SIG-M5 (cell line): ENCODE measurements at places on chromosomes 12 and 14.

GRCh38 chr12:20549108-20549719 is 145.9 kb upstream of the SLCO1C1 start:
- no peak for DNase-seq

- DNase-seq, result no peak
Measured at GRCh38 chr14:57408634-57409033, 18.2 kb downstream of the NAA30 start.

DNA sequence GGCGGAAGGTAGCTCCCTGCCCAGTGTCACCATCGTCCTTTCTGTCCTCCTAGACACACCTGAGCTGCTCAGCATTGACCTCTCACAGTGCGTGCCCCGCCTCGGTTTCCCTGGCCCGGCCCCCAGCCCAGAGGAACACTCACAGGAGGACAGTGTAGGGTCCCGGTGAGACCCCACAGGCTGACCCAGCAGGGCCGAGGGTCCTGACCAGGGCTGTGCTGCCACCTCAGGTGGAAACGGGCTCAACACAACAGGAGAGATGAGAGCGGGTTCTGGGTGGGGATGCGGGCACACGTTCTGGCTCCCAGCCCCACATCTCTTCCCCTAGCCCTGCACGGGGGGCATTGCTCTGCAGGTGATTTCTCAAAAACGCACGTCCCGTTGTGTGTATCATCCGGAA is 98.1 kb downstream of the PIWIL1 start:
- DNase-seq, result no peak

- no peak for DNase-seq
Measured at GRCh38 chr12:122336015-122336946, 70.0 kb upstream of the VPS33A start.

DNA sequence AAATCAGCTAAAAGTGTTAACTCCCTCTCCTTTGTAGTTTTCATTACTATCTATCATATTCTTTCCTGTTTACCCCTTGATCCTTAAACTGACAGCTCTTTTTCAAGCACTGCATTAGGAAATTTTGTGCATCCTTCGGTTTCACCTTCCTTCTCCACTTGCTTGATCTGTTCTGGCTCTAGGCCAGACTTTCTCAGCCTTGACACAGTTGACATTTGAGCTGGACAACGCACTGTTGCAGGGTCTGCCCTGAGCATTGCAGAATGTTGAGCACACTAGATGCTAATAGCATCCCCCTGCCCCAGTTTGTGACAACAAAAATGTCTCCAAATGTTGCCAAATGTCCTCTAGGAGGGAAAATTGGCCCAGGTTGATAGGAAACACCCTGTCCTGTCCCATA is 75.4 kb upstream of the KCNJ8 start:
- DNase-seq, result no peak

DNA sequence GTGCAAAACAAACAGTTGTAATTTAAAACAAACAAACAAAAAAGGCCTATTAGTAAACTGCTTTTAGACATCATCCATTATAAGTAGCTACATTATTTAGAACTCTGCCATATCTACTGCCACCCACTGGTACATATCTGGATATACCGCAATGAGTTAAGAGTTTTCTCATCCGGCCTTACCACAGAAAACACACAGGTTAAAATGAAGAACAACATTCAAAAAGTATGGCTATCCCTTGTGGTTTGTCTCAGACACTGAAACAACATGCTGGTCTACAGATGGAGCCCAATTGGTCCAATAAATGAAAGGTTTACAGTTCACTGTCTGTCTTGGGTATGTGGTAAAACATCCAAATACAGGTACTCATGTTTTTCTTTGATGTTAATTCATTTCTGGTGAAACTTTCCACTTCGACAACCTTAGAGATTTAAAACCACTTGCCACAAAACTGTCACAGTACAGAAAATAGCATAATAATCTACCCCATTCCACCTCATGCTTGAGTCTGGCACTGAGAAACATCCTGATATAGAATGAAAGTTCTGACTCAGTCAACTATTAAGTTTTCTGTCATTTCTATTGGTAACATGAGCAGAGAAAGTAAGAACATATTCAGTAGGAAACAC is 354.3 kb downstream of the CEP128 start:
- DNase-seq, result no peak

DNA sequence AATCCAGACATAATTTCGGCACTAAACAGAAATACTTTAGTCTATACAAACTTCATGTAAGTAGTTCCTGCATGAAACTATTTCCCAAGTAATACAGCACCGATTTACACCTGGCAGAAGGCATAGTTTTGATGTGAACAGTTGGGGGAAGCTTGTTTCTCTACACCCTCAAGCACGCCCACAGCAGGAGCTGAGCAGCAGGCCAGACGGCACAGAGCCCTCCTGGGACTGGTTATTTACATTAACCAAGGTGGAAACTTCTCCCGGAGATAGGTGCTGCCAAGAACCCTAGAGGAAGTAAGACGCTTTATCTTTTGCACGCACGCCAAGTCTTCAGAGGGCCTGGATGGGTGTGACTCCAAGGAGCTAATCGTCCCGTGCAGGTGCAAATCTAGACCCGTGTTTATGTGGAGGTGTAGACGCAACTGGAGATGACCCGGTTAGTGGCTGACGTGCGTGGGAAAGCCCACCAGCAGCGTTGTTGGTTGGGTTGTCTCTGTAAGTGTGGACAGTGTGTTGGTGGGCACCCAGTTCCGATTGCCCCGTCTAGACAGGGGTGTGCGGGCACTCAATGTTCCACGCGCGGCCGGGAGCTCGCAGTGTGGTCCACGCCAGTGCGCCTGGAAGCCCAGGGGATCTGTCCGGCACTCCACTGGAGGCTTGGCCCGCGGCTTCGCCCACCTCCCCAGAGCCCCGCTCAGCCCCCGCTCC is 767 bp upstream of the TCP11L2 start:
- no peak for DNase-seq

- no peak for DNase-seq
Measured at GRCh38 chr14:78863143-78863542, 693.0 kb downstream of the NRXN3 start.

DNA sequence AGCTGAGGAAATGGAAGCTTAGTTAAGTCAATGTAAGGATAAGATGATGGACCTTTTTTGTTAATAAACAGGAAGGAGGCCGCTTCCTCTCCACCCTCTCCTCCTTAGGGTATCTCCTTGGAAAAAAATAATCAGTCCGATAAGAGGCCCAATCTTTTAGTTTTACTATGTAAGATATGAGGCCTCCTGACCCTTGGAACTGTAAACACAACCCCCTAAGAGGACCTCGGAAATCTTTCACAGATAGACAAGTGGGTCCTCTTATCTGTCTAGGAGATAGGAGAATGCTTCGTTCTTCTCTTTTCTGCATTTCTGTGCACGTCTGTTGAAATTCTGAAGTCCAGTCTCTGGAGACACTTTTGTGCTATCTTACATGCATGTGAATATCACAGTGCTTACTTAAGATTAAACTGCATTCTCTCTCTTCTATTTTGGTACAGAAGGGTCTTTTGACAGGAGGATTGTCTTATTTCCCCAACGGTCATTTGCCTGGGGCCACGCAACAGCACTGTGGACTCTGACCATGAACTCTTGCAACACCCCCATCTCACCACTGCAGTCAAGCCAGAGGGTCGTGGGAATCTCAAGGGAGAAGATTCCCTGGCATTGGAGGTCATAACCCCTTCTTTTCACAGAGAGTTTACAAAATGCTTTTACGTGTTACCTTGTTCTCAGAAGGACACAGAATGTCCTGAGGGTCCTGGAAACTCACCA is 313.0 kb upstream of the RTL1 start:
- no peak for DNase-seq

DNA sequence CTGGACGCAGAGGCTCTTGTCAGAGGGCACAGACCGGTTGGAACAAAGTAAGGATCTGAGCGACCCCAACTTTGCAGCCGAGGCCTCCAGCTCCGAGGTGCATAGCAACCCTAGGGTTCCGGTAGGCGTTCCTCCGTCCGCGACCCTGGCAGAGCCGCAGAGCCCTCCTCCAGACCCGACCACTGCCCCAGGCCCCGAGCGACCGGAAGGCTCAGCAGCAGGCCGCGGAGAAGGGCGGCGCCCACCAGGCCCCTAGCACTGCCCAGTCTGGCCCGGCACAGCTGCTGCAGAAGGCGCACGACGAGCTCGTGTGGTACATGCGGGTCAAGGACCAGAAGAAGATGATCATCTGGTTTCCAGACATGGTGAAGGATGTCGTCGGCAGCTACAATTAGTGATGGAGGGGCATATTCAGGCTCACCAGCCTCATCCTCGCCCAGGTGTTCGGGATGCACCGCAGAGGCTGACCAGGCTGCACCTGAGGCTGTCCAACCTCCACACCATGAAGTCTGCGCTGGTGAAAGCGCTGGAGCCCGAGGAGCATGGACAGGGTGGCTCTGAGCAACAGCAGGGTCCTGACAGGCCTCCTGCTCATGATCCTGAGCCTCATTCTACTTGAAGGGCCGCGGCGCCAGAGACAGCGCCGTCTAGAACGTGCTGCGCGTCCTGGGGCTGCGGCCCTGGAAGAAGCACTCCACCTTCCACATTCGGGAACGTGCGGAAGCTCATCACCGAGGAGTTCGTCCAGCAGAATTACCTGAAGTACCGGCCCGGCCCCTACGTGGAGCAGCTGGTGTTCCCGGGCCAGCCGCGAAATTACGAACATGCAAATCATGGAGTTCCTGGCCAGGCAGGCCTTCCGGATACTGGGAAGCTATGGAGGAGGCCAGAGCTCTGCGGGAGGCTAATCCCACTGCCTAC is 24.5 kb downstream of the CAPS2 start:
- no peak for DNase-seq

- DNase-seq, result no peak
Measured at GRCh38 chr14:73467377-73467776, 9.0 kb upstream of the NUMB start.

DNA sequence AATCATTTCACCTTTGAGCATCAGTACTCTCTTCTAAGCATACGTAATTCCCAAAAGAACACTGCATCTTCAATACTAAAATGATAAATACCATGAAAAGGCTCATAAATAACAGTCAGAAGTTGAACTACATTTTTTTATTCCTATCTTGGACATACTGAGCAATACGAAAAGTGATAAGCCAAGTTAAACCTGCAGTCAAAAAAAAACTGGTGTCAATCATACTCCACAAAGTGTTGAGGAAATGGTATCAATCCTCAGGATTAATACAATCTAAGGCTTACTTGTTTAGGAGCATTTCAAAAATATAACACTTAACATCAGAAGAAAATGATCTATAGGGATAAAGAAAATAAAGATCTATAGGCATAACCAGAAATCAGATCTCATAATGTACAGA is 5.5 kb downstream of the BTG1 start:
- DNase-seq, result no peak

GRCh38 chr12:10159280-10159679 is 12.7 kb downstream of the OLR1 start:
- DNase-seq, result no peak

- no peak for DNase-seq
Measured at GRCh38 chr14:71237556-71237955, 330.3 kb downstream of the PCNX1 start.

- DNase-seq, result no peak
Measured at GRCh38 chr12:55931780-55932550, 1.0 kb downstream of the DGKA start.

- no peak for DNase-seq
Measured at GRCh38 chr12:48567731-48568130, 2.1 kb downstream of the LALBA start.
